ENCODE measurements at places on chromosomes 12 and 14.
A peak's percentile ranks its signal among the peaks of the same experiment; 100 is the strongest.

- no peak for DNase-seq
Observed at GRCh38 chr12:64582114-64582513, 28.2 kb upstream of the RASSF3 start.

- peak; percentile 8 for DNase-seq
Observed at GRCh38 chr12:53051058-53051880, 1.4 kb downstream of the TNS2 start.

DNA sequence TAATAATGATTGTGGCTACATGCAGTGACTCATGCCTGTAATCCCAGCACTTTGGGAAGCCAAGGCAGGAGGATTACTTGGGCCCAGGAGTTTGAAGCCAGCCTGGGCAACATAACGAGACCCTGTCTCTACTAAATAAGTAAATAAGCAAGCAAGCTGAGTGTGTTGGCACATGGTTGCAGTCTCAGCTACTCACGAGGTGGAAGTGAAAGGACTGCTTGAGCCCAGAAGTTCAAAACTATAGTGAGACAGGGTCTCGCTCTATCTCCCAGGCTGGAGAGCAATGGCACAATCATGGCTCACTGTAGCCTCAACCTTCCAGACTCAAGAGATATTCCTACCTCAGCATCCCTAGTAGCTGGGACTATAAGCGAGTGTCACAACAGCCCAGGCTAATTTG is 64.7 kb downstream of the RPS6KA5 start:
- no peak for DNase-seq

DNA sequence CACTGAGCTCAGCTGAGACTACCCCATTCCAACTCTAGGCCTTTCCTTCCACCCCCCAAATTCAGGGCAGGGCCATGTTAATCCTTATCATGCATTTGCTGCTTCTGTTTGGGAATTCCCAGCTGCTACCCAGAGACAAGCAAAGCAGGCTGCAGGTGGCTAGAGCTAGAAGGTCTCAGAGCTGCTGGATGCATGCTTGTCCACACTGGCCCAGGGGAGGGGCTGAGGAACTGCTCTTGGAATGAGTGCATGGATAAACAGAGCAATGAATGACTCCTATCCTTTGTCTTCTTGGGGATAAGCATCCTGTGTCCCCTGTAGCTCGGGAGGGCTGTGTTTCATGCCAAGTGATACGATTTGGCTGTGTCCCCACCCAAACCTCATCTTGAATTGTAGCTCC is 136.8 kb upstream of the NOS1 start:
- no peak for DNase-seq
